WTC11 (cell line): ENCODE measurements at places on chromosomes 7 and 10. TPM values are rescaled to one million over a fixed set of nuclear protein-coding genes. Genes with fewer than 3 reads are reported as not detected.

GRCh38 chr10:132204781-132205473 is 18.2 kb downstream of the DPYSL4 start:
- H3K4me3 ChIP-seq: no peak overlapping the region
- DNase-seq: peak; percentile 48
- H3K27me3 ChIP-seq: no peaks in the 10 kb centered on the region
- H3K27ac ChIP-seq: no peak overlapping the region
- H3K4me1 ChIP-seq: no peaks in the 10 kb centered on the region

DNA sequence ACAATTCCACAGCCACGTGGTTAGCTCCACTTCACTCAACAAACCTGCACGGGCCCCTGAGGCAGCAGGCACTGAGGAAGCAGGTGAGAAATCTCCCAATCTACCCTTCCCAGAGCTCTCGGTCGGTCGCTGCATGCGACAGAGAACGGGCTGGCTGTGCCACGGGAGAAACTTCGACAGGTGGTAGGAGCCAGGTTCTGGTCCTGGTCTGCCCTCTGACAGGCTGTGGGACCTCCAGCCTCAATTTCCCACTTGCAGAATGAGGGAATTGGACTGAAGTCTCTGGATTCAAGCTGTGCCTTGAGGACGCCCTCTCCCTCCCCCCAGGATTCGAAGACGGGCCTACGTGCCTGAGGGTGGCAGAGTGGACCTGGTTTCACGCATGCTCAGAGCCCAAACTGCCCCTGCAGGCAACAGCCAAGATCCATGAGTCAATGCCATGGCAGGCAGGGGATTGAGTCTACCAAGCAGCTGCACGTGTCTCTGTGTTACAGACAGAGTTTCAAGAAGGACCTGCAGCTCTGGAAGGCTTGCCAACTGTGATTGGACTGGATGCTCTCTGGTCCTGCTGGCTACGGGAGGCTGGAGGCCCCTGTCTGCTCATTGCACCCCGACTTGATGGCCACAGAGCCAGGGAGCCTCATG is 215.0 kb downstream of the USP6NL start:
- H3K27ac ChIP-seq: no peak overlapping the region
- peaks cover 6% of the 10 kb centered on the region; the same call in 1 of the 2 replicates for H3K4me1 ChIP-seq
- H3K4me3 ChIP-seq: no peak overlapping the region
- DNase-seq: no peak
- H3K36me3 ChIP-seq: no peaks in the 10 kb centered on the region

DNA sequence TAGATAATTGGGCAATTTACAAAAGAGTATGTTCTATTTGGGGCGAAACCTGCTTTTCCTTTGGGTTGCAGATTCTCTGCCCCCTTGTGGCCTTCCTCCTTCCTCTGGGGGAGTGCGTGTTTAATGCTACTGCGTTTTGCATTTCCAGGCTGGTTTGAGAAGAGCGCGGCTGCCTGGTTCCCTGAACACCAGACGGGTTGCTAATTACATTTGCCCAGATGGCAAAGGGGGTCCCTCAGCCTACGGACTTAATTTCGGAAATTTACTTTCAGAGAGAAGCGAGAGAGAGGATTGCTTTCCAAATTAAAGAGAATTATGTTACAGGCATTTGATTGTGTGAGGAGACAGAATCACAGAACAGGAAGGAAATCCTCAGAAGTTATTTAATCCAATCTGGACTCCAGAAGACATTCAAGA is 91.9 kb upstream of the JAZF1 start:
- H3K4me1 ChIP-seq: peaks cover 24% of the 10 kb centered on the region
- peak overlapping the region; percentile 10 for H3K4me3 ChIP-seq
- peak; percentile 61 for DNase-seq
- peak overlapping the region; percentile 97 for H3K27ac ChIP-seq
- H3K36me3 ChIP-seq: peaks cover 12% of the 10 kb centered on the region

DNA sequence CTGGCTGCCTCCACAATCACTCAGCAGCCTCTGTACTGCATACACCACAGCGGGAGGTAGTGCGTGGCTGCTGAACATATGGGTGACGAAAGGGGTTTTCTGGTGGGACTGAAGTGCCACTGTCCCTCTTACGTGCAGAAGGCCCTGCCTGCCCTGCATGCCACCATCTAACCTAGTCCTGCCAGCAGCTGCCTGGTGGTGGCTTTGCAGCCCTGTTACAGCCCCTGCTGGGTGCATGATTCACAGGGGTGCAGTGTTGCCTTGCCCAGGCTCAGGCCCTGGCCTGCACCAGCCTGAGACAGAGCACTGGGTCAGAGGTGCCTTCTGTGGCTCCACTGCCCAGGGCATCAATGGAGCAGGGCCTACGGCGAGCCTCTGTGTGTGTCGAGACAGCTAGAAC is 50.1 kb downstream of the SYPL1 start:
- peaks cover 20% of the 10 kb centered on the region for H3K4me1 ChIP-seq
- H3K27me3 ChIP-seq: no peaks in the 10 kb centered on the region; the same call in none of the 2 replicates
- H3K36me3 ChIP-seq: peaks cover 6% of the 10 kb centered on the region
- H3K27ac ChIP-seq: peak overlapping the region; percentile 46; the same call in 1 of the 2 replicates
- no peak for DNase-seq

DNA sequence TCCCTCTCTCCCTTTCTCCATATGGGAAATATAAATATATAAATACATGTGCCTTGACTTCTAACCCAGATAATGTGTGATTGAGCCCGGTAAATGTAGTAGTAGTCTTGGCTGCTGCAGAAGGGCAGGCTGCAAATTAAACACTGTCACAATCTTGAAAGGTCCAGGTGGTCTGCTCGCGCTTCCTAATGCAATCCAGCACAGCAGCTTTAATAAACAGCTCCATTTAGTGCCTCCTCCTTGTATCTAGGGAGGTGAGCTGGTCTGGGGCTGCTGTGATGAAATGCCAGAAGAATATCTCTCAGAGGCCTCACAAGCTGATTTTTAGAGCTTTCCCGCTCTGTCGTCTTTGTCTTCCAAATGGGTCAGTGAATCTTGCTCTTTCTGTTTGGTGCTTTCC is 782 bp downstream of the POU6F2 start:
- peaks cover 17% of the 10 kb centered on the region for H3K27me3 ChIP-seq
- no peaks in the 10 kb centered on the region for H3K36me3 ChIP-seq
- H3K4me1 ChIP-seq: peaks cover 15% of the 10 kb centered on the region
- no peak for DNase-seq

DNA sequence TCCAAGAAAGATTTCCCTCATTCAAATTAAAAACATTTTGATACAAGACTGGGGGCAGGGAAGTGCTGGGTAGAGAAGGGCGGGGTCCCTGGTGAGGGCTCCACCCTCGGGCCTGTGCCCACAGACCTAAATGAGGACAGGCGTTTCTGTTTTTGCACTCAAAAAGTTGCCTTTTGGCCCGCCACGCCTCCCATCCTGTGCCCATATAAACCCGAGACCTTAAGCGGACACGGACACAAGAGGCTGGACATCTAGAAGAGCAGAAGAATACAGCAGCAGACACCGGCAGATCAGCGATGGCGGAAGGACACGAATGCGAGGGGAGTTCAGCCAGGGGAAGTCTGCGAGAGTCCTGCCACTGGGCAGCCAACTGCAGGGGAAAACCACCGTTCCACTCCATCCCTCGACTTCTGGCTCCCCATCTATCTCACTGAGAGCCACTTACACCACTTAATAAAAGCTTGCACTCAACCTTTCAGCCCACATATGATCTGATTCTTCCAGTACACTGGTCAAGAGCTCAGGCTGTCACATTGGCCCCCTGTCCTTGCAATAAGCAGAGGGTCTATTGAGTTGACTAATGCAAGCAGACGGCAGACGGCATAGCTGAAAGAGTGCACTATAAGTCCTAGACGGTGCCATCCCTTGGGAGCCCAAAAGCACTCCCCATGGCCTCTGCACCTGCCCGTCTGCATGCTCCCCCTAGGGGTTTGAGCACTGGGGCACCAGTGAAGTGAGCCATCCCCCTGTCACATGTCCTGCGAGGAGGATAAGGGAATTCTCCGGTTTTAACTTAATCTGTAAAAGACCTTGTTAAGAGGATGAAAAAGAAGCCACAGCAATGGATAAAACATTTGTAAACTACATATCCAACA is 181.8 kb upstream of the PRSS1 start:
- no peaks in the 10 kb centered on the region for H3K36me3 ChIP-seq
- no peak overlapping the region for H3K27ac ChIP-seq
- no peaks in the 10 kb centered on the region for H3K4me1 ChIP-seq
- no peak for DNase-seq
- H3K4me3 ChIP-seq: no peak overlapping the region

- no peak overlapping the region for H3K27ac ChIP-seq
- no peak overlapping the region for H3K4me3 ChIP-seq
- no peaks in the 10 kb centered on the region for H3K36me3 ChIP-seq
- no peak for DNase-seq
- peaks cover 21% of the 10 kb centered on the region for H3K4me1 ChIP-seq
- H3K27me3 ChIP-seq: no peaks in the 10 kb centered on the region
Observed at GRCh38 chr7:19091550-19092200, 25.8 kb downstream of the TWIST1 start.

CLEC2L gene
- total RNA-seq: 0.13 to 0.69 TPM (median 0.44 TPM) in 3 replicates

CXCL12 gene
- total RNA-seq: 52.4 to 64.3 TPM (median 59.6 TPM) in 3 replicates
